ENCODE measurements at places on chromosomes 6 and 20.
A peak's percentile ranks its signal among the peaks of the same experiment; 100 is the strongest.

DNA sequence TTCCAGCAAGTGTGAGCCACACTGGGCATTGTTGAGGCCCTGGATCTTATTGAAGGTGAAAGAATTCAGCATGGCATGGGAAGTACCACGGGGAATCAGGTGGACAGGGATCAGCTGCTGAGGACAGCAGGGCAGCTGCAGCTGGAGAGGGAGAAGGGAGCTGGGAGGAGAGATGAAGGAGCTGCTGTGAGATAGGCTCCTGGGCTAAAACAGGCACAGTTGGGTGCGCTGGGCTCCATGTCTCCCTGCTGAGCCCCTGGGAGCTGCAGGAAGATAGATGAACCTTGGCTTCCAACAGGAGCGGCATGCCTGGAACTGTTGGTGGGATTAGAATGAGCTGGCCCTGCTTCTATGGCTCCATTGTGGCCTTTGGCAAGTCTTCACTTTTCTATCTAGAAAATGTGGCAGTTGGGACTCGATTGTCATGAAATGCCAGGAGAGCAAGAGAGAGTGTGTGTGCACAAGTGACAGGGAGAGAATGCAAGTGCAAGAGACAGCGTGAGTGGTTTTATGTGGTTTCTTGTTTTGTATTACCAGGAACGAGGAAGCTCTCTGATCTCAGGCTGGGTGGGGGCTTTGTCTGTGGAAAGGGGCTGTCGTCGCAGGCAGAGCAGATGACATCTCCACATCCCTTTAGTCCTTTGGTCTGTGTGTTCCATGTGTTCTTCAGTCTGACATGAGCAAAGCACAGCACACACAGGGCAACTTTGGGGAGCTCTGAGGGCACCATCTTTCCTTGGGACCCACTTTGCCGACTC, 20.4 kb downstream of the SNPH start:
- no peak for DNase-seq

- DNase-seq: no peak
Observed at GRCh38 chr20:5735845-5736510, 14.2 kb upstream of the SHLD1 start.

- DNase-seq: peak; percentile 1
Observed at GRCh38 chr6:50720623-50721022, 7.3 kb downstream of the TFAP2D start.

GRCh38 chr6:32568561-32568960, 21.1 kb downstream of the HLA-DRB1 start:
- DNase-seq: no peak

DNA sequence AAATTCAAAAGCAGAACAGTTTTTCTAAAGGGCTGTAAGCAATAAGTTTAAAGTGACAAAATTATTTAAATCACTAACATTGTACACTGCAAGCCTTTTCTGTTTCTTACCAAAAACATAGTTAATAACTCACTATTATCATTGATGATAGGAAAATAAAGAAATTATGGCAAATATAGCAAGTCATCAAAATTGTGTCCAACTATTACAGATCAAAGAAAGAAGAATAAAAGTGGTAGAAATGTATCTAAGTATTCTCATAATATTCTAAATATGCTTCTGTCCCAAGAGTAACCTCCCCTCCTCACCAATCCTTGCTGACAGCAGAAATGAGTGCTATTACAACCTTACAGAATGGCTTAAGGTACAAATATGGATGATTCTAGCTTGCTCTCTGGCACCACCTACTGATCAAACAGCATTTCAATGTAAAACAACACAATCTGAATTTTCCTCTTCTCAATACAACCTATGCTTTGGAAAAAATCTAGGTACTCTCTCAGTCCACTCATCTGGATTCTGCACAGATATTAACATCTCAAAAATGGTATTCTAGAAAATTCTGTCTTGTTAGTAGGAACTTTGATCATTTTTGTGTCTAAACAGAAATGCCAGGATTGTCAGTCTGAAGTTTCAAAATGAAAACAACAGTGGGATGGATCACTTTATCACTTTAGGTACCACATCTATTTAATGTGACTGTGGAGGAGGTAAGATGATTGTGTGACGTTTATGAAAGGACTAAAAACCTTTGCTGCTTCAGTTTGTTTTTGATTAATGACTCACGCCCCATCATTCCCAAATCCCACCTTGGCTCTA, 40.9 kb downstream of the ZFP64 start:
- DNase-seq: peak; percentile 35

GRCh38 chr6:35698858-35699257, 10.1 kb upstream of the FKBP5 start:
- no peak for DNase-seq

- DNase-seq: no peak
Observed at GRCh38 chr6:116359131-116359530, 11.6 kb upstream of the DSE start.

DNA sequence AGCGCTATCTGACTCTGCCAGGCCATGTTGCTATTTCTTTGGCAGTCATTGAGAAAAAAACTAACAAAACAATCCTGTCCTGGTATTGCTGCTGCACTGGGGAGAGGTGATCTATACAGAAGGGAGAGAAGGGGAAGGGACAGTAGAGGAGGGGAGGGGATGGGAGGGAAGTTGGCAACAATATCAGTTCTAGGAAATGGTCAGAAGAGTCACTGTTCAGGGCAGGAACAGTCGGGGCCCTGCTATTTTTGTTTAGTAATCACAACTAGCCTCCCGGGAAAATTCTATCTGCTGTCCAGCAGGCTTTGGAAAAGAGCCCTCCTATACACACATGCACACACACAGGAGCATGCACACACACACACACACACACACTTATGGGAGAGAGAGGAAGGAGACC, 142.3 kb upstream of the CARMIL1 start:
- DNase-seq: no peak

- DNase-seq: no peak
Observed at GRCh38 chr6:75424618-75425548, 68.7 kb downstream of the FILIP1 start.

GRCh38 chr6:162177746-162178145, 549.8 kb downstream of the PRKN start:
- DNase-seq: no peak

DNA sequence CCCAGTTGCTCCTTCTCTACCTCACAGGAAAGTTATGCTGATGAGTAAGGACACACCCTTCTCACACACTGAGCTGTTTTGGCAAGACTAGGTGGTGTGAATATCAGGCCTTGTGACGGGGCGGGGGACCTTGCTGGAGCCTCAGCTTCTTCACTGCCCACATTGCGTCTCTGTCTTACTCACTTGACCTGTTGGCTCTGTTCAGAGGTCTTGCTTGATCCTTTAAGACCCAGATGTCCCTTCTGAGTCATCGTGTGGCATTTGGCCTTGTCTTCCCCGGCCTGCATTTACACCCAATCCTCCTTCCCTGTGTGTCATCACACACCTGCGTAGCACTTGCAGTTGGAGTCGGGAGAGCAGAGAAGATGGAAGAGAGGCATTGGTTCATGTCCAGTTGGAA, 8.3 kb upstream of the PRND start:
- peak; percentile 84 for DNase-seq

DNA sequence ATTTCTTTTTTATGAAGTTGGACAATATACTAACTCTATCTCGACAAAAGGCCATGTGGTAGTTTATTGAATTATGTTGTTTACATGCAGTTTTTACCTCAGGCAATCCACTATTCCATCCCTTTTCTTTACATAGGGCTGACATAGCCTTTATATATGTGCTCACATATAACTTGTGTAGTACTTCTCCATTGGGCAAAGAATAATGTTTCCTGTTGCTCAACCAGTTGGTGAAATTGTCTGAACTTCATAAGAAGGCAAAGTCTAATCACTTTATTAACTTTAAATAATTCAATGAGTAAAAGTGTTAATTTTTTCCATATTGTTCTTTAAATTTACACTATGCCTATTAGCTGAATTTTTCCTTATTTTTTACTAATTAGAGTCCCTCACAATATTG, 1272.1 kb downstream of the EPHA7 start:
- DNase-seq: no peak

DNA sequence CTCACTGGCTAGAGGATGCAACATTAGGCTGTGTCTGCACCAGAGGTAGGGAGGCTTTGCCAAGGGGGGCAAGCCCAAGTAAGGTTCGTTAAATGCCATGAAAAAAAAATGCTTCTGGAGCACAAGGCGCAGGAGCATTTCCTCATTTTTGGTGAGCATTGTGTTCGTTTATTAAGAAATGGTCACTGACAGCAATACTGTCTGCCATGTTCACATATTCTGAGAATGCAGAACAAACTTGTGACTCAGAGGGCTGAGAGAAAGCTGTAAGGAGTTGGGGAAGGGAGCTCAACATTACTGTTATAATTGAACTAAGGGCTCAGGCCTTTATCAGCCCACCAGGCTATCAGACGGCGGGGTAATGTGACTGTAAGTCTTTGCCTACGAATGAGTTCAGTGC, 465.4 kb upstream of the BTBD3 start:
- no peak for DNase-seq

- DNase-seq: no peak
Observed at GRCh38 chr6:113015249-113015648, 668.1 kb downstream of the RFPL4B start.

DNA sequence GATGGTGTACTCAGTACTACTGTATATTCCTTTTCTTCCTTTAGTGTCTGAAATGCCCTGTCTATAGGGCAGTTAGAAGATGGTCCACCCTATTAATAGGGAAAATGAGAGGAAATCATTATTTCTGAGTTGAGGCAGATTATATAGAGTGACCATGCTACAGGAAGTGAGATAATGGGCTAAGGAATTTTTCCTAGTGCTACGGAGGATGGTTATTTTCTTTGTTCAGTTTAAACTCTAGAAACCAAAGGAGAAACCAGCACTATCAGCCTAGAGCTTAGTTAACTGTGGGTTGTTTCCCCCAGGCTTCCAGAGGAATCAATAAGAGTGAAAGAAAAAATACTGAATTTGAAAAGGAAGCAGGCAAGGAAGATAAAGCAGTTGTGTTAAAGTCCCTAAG, 474 bp downstream of the TSBP1 start:
- DNase-seq: no peak

DNA sequence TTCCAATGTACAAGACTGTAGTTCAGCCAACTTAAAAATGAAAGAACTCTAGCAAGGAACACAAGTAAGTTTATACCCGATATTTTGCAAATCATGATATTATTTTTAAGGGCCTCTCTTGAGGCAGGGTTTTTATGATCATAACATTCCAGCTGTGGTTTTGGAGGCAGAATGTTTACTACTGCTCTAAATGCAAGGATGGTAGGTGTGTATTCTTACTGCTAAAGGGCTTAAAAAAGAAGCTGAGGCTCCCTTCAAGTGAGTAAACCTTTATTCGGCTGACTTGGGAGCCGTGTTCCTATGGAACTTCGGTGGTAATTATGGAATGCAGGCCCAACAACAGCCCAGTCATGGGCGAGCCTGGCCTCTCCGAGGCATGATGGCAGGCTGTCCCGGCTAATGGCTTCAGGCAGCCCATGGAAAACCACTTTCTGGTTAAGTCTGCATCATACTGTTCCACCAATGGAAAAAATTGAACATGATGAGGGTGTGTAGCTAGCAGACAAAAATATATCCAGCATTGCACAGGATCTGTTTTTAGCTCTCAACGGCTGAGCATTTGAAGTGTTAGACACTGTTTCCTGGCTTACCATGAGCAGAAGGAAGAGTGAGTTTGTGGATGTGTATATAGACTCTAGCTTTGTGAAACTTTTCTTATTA, 111.5 kb downstream of the TIAM2 start:
- DNase-seq: no peak

GRCh38 chr20:59942245-59942644, 2.1 kb downstream of the FAM217B start:
- no peak for DNase-seq

DNA sequence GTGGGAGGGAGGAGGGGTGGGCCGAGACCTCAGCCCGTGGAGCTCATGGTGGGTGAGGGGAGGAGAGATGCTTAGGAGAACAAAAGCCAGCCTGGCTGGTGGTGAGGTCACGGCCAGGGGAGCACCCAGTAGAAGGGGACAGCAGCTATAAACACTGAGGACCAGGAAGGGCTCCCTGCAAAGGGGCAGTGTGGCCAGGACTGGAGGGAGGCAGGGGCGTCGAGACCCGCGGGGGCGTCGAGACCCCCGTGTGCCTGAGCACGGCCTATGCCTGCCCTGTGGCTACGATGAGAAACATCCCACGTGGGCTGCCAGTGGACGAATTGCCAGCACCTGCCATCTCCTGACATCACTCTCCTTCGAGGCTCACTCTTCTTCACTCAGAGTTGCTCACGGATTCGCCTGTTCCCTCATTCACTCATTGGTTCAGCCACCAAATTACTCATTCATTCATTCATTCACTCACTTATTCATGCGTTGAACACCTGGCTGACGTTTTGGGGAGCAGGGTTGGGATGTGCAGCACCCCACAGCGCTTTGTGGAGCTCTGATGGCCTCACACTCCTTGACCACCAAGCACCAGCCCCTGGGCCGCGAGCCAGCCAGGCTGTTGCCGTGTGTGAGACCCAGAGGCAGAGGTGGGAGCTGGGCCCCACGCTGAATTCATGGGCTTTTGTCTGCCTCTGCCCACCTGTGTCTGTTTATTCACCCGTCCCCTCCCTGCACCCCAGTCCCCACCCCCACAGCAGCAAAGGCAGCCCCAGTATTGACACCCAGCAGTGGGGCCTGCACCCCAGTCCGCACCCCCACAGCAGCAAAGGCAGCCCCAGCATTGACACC, 61.2 kb upstream of the BHLHE23 start:
- DNase-seq: no peak

GRCh38 chr6:56173228-56173627, 74.2 kb downstream of the COL21A1 start:
- no peak for DNase-seq

DNA sequence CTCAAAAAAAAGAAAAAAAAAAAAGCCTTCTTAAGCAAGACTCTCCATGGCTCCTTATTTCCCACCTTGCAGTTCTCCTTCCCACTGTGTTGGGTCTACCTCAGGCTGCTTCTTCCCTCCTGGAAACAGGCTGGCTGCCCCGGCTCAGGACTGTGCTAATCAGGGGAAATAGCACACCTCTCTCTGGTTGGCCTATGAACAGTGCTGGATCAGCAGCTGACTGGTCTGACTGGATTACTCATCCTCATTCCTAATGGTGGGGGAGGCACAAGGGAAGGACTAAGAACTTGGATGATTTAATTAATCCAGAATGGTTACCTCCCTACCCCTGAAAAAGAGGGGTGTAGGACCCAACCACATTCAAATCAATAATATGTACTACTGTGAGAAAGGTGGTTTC, 3.9 kb upstream of the SRSF3 start:
- DNase-seq: peak; percentile 66

DNA sequence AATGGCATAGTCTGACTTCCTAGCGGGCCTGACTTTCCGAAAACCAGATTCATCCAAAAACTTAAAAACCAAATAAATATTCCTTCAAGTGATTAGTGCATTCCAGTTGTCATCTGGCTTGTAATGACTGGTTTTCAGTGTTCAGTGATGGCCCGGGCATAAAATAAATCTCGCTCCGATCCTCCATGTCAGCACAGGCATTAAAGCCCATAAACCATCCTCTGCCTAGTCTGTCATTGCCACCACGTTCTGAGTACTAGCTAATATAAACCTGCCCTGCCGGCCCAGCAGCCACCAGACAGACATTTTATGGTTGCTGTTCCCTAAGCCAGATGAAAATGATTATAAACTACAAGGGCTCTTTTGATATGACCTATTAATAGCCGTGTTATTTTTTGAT, 232.3 kb upstream of the GMDS start:
- peak; percentile 60 for DNase-seq

All from trophoblast cell (in vitro differentiated cells and primary cell).